Esophagus muscularis mucosa (tissue), 4 donors: ENCODE measurements at places on chromosomes 6 and 20. TPM values are rescaled to one million over a fixed set of nuclear protein-coding genes. Genes with fewer than 3 reads are reported as not detected.
A peak's percentile ranks its signal among the peaks of the same experiment; 100 is the strongest.

- H3K4me3 ChIP-seq, result no peak overlapping the region
- no peaks in the 10 kb centered on the region for H3K4me1 ChIP-seq
- H3K36me3 ChIP-seq, result no peaks in the 10 kb centered on the region
- peaks cover 3% of the 10 kb centered on the region for H3K27me3 ChIP-seq
- H3K27ac ChIP-seq, result no peak overlapping the region
Observed at GRCh38 chr6:32424589-32425300, 14.9 kb upstream of the HLA-DRA start.

GRCh38 chr20:15515691-15516090 is 1057.6 kb downstream of the KIF16B start:
- H3K36me3 ChIP-seq, result no peaks in the 10 kb centered on the region
- H3K27ac ChIP-seq, result no peak overlapping the region
- H3K4me1 ChIP-seq, result no peaks in the 10 kb centered on the region
- DNase-seq, result no peak
- no peak overlapping the region for H3K4me3 ChIP-seq
- H3K27me3 ChIP-seq, result no peaks in the 10 kb centered on the region

- H3K27ac ChIP-seq, result no peak overlapping the region
- no peaks in the 10 kb centered on the region for H3K27me3 ChIP-seq
- no peak for DNase-seq
- H3K4me1 ChIP-seq, result no peaks in the 10 kb centered on the region
- H3K36me3 ChIP-seq, result no peaks in the 10 kb centered on the region
- H3K4me3 ChIP-seq, result no peak overlapping the region
Observed at GRCh38 chr6:13044390-13044789, 283.9 kb downstream of the TBC1D7 start.

DNA sequence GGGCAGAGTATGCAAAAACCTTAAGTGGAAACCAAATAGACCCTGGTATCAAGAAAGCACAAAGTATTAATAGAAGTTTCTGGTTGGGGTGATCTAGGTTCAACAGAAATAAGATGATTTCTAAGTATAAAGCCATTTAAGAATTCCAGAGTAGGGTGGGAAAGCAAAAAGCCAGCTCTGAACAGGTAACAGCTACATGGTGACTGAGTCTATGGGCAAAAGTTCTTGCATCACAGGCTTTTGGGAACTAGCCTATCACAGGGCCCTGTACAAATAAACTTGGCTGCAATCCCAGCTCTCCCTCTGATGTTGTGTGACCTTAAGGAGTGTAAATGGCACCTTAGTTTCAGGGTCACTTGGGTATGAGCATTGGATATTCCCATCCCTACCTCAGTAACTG is 5.5 kb downstream of the TCF19 start:
- H3K4me3 ChIP-seq, result no peak overlapping the region
- peaks cover 9% of the 10 kb centered on the region for H3K36me3 ChIP-seq
- H3K4me1 ChIP-seq, result peaks cover 13% of the 10 kb centered on the region
- DNase-seq, result no peak
- H3K27me3 ChIP-seq, result no peaks in the 10 kb centered on the region

GRCh38 chr6:72758901-72759300 is 137.0 kb downstream of the KCNQ5 start:
- H3K27ac ChIP-seq, result no peak overlapping the region
- H3K4me3 ChIP-seq, result no peak overlapping the region
- peaks cover 21% of the 10 kb centered on the region for H3K4me1 ChIP-seq
- no peaks in the 10 kb centered on the region for H3K27me3 ChIP-seq
- no peaks in the 10 kb centered on the region for H3K36me3 ChIP-seq
- DNase-seq, result no peak

DNA sequence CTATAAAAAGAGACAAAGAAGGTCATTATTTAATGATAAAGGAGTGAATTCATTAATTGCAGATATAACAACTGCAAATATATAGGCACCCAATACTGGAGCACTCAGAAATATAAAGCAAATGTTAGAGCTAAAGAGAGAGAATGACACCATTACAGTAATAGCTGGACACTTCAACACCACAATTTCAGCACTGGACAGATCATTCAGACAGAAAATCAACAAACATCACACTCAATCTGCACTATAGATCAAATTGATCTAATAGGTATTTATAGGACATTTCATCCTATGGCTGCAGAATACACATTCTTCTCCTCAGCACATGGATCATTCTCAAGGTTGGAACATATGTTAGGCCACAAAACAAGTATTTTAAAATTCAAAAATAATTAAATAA is 72.7 kb downstream of the MAP7 start:
- no peaks in the 10 kb centered on the region for H3K27me3 ChIP-seq
- no peak for DNase-seq
- H3K36me3 ChIP-seq, result no peaks in the 10 kb centered on the region
- no peak overlapping the region for H3K27ac ChIP-seq
- no peaks in the 10 kb centered on the region for H3K4me1 ChIP-seq
- H3K4me3 ChIP-seq, result no peak overlapping the region

DNA sequence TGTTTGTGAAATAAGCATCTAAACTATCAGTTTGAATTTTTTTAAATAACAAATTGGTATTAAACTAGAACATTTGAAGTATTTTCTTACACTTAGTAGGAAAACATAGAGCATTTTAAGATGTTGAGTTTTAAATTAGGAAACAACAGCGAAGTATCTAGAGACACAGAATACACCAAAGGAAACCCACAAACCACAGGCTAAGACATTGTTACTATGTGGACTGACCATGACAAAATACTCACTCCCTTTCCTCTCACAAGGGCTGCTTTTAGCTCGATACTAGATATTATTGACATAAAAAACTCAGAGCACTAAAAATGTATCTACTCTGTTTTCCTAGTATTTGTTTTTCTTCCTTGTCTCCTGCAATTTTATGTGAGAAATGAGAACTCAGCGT is 266.0 kb upstream of the CITED2 start:
- H3K27ac ChIP-seq, result no peak overlapping the region
- no peak for DNase-seq
- peaks cover 14% of the 10 kb centered on the region for H3K4me1 ChIP-seq
- no peaks in the 10 kb centered on the region for H3K27me3 ChIP-seq
- H3K36me3 ChIP-seq, result no peaks in the 10 kb centered on the region

DNA sequence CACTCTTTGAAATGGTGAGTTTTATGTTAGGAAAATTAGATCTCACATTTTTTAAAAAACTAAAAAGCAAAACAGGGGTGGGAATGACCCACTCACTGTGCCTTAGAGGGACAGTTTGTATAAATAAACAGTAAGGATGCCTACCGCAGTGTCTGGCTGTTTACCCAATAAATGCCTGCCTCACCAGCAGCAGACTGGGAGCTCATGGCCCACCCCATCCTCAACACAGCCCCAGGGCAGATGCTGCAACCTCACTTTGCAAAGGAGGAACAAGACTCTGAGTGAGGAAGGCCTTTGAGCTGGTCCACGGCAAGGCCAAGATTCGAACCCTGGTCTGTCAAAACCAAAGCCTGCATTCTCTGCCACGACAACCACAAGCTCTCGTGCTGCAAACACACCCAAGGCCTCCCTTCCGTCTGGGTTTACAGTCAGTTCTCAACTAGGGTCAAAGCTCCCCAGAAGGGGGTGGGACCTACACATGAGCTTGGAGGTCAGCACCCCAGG is 77.8 kb downstream of the BMP7 start:
- H3K4me1 ChIP-seq, result no peaks in the 10 kb centered on the region
- no peak for DNase-seq
- H3K27ac ChIP-seq, result no peak overlapping the region
- no peaks in the 10 kb centered on the region for H3K36me3 ChIP-seq
- H3K4me3 ChIP-seq, result no peak overlapping the region

GRCh38 chr20:47326658-47327268 is 29.7 kb downstream of the ZMYND8 start:
- DNase-seq, result no peak
- peaks cover 100% of the 10 kb centered on the region for H3K4me1 ChIP-seq
- H3K4me3 ChIP-seq, result no peak overlapping the region

- H3K27me3 ChIP-seq, result no peaks in the 10 kb centered on the region
- no peak for DNase-seq
- no peak overlapping the region for H3K4me3 ChIP-seq
Observed at GRCh38 chr6:28152531-28152930, 10.8 kb downstream of the ZKSCAN8 start.

- no peak overlapping the region for H3K27ac ChIP-seq
- H3K4me1 ChIP-seq, result no peaks in the 10 kb centered on the region
- no peaks in the 10 kb centered on the region for H3K36me3 ChIP-seq
Observed at GRCh38 chr6:9543649-9544048, 871.2 kb downstream of the TFAP2A start.

DNA sequence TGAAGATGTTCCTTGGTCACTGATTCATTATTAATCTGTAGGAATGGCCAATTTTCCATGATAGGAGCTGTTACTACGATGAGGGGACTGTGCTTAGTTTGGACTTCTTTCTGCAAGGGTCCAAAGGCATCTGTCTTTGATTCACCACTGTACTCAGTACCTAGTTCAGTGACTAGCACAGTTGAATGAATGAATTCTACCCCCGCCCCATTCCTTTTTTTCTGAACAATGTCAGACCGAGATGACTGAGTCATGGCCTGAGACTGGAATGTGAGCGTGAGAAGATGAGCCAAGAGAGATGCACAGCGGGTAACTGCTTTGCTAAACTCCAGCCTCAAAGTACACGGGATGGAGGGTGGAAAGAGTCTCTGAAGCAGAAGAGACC is 419 bp upstream of the SNHG17 start:
- no peak overlapping the region for H3K27ac ChIP-seq
- peak overlapping the region; percentile 71 for H3K4me3 ChIP-seq
- DNase-seq, result no peak
- peaks cover 33% of the 10 kb centered on the region for H3K36me3 ChIP-seq
- H3K27me3 ChIP-seq, result no peaks in the 10 kb centered on the region
- peaks cover 21% of the 10 kb centered on the region for H3K4me1 ChIP-seq

DNA sequence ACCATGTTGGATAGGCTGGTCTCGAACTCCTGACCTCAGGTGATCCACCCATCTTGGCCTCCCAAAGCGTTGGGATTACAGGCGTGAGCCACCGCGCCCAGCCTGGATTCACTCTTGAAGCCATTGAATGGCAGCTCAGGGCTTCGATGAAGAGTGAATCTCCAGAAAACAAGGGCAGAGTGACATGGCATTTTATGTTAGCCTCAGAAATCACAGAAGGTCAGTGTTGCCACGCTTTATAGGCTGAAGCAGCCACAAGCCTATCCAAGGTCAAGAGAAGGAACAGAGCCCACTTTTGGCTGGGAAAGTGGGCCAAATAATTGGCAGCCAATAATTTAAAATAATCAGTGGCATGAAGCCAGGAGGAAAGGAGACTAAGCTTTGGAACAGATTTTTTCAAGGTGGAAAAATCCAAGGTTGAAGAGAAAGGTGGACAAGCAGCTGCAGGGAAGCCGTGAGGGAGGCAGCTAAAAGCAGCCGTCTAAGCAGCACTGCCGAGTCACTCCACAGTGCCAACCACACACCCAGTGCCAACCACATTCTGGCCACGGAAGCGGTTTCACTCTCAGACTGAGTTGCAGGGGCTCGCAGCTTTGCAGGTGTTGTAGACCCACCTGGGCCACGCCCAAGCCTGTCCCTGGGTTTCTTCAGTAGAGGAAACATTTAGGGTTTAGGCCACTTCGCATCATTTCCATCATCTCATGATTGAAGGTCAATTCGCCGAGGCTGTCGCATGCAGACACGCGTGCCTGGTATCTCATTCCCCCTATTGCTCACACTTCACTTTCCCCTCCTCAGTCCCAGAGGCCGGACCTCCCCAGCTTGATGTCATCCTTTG is 17.4 kb upstream of the AVP start:
- H3K27ac ChIP-seq, result no peak overlapping the region
- no peaks in the 10 kb centered on the region for H3K27me3 ChIP-seq
- no peaks in the 10 kb centered on the region for H3K4me1 ChIP-seq
- DNase-seq, result no peak
- peaks cover 3% of the 10 kb centered on the region for H3K36me3 ChIP-seq

- peaks cover 4% of the 10 kb centered on the region for H3K4me1 ChIP-seq
- no peak overlapping the region for H3K27ac ChIP-seq
- H3K27me3 ChIP-seq, result no peaks in the 10 kb centered on the region
- no peak for DNase-seq
Observed at GRCh38 chr6:145372671-145373151, 362.6 kb downstream of the EPM2A start.

- no peak for DNase-seq
- peak overlapping the region; percentile 83 for H3K27ac ChIP-seq
- H3K4me3 ChIP-seq, result peak overlapping the region; percentile 14
- H3K27me3 ChIP-seq, result no peaks in the 10 kb centered on the region
- H3K36me3 ChIP-seq, result peaks cover 4% of the 10 kb centered on the region
Observed at GRCh38 chr20:32465092-32465900, 107.2 kb downstream of the ASXL1 start.

- no peak for DNase-seq
- no peak overlapping the region for H3K4me3 ChIP-seq
- no peaks in the 10 kb centered on the region for H3K27me3 ChIP-seq
- H3K36me3 ChIP-seq, result peaks cover 15% of the 10 kb centered on the region
Observed at GRCh38 chr6:89941031-89941762, 46.9 kb downstream of the GJA10 start.

GRCh38 chr20:25254986-25255680 is 7.2 kb downstream of the PYGB start:
- peaks cover 93% of the 10 kb centered on the region for H3K4me1 ChIP-seq
- no peak for DNase-seq
- no peaks in the 10 kb centered on the region for H3K27me3 ChIP-seq
- H3K4me3 ChIP-seq, result no peak overlapping the region

DNA sequence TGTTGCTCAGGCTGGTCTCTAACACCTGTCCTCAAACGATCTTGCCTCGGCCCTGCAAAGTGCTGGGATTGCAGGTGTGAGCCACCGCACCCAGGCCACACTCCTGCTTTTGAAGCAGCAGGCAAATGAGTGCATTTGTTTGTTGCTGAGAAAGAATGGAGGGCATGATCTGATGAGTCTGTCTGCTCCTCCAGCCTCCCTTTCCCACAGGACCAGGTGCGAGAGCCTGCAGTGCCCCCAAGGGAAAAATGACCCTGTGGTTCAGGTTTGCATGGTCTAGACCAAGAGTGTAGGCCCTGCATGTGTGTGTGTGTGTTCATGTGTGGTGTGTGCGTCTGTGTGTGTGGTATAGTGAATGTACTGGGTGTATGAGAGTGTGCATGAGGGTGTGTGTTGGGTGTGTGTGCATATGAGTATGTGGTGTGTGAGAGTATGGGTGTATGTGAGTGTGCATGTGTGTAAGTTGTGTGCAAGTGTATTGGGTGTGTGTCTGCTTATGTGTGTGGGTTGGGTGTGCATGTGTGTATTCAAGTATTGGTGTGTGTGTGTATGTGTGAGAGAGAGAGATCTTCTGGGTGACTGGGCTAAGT is 22.8 kb upstream of the FOXC1 start:
- no peaks in the 10 kb centered on the region for H3K36me3 ChIP-seq
- H3K4me3 ChIP-seq, result no peak overlapping the region
- DNase-seq, result no peak
- no peaks in the 10 kb centered on the region for H3K27me3 ChIP-seq
- no peaks in the 10 kb centered on the region for H3K4me1 ChIP-seq

RWDD2A gene
- 4.5 TPM for total RNA-seq

RSPH4A gene
- total RNA-seq, result not detected

BTN1A1 gene
- not detected for total RNA-seq

SOBP gene
- total RNA-seq, result 27.8 TPM

LRRC73 gene
- 0.75 TPM for total RNA-seq

UNC93A gene
- not detected for total RNA-seq

RSPO4 gene
- total RNA-seq, result 0.42 TPM

PRDM13 gene
- total RNA-seq, result not detected
